ENCODE measurements at places on chromosomes 12 and 14.

GRCh38 chr12:46453428-46453827 lies 80.9 kb upstream of the SLC38A2 start:
- DNase-seq: no peak

DNA sequence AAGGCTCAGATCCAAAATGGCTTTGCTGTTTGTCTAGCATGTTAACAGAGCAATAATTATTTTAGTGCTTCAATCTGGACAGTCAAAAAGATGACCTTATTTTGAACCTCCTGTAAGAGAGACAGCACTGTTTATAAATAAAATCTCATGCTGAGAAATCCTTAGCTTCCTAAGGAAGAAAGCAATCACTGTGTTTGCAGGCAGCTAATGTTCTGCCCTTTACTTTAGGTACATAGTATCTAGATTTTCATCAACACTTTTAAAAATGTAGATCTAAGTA lies 105.3 kb downstream of the PRKD1 start:
- no peak for DNase-seq

DNA sequence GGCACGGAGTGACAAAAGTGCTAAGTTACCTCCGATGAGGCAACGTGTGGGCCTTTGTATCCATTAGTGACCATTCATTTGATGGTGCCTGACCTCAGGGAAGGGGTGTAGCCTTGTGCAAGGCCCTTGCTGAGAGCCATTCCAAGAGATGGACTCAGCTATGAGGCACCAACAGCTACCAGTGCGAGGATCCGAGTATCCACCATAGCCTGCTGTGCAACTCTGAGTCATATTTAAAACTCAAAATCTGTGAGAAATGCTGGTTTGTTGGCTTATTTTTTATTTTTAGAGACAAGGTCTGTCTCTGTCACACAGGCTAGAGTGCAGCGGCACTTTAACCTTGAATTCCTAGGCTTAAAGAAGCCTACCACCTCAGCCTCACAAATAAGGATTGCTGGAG lies 25.1 kb upstream of the WNK1 start:
- DNase-seq: no peak

DNA sequence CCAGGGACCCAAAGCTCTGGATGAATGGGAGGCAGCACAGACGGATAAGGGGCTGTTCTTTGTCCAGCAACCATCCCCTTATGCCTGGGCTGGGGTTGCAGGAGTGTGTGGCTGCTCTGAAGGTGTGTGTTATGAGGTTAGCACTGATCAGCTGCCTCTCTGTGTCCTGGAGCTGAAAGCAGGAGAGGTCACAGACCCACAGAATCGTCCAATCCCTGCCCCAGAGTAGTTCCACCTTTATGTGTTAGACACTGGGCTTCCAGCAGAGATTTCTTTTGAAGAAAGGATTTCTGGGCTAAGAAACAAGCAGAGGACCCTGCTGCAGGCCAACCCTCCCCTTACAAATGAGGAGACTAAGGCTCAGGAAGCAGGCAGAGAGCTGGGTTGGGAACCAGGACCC lies 62.4 kb downstream of the ARL6IP4 start:
- DNase-seq: no peak

DNA sequence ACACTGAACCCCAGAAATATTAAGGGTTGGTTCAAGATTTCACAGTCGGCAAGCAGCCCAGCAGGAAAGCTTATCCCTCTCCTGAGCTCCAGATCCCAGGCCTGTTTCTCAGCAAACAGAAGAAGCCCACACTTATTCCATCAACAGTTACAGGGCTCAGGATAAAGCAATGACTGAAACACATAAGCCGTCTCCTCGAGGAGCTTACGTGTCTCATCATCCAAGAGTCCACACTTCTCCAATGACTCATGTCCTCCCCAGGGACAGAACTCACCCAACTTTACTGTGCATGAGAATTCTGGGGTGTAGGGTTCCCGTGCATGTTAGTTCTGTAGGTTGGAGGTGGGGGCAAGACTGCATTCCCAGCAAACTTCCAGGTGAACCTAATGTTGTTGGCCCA lies 31.2 kb downstream of the GSC start:
- DNase-seq: no peak

DNA sequence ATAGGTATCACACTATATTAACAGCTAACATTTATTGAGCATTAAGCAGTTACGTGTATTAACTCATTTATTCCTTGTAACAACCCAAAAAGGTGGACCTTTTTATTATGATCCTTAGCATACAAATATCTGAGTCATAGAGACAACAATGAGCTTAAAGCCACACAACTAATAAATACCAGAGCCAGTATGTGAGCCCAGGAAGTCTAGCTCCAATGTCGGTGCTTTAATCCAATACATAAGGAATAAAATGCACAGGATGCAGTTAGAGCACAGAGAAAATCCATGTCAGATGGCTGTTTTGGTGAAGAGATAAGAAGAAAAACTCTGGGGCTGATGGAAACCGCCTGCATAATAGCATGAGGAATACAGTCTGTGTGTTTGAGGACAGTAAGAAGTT lies 888.6 kb downstream of the TMTC2 start:
- no peak for DNase-seq

DNA sequence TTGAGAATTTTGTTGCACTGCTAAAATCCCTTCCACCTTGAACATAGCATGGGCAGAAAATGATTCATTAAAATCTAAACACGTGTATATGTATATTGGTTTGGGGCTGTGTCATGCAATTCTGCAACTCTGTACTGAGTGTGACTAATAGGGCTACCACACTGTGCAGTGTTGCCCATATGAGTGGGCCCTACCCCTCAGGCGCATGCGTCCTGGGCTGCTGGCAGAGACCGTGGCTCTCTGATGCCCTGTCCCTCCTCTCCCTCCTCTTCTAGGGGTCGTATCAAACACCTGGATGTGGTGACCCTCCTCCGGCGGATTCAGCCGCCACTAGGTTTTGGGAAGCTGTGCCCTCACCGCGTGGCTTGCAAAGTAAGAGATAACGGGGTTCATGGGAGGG lies 128.4 kb upstream of the FKBP4 start:
- no peak for DNase-seq

- no peak for DNase-seq
These were observed 621.2 kb upstream of the FBXO33 start for GRCh38 chr14:40053416-40053815.

GRCh38 chr12:11701433-11701832 lies 52.0 kb downstream of the ETV6 start:
- DNase-seq: no peak

- no peak for DNase-seq
These were observed 14.4 kb downstream of the NEUROD4 start for GRCh38 chr12:55034218-55034617.

- no peak for DNase-seq
These were observed 8.2 kb upstream of the CCDC85C start for GRCh38 chr14:99612071-99612737.

GRCh38 chr12:104567832-104568486 lies 111.2 kb downstream of the CHST11 start:
- DNase-seq: peak; percentile 4

DNA sequence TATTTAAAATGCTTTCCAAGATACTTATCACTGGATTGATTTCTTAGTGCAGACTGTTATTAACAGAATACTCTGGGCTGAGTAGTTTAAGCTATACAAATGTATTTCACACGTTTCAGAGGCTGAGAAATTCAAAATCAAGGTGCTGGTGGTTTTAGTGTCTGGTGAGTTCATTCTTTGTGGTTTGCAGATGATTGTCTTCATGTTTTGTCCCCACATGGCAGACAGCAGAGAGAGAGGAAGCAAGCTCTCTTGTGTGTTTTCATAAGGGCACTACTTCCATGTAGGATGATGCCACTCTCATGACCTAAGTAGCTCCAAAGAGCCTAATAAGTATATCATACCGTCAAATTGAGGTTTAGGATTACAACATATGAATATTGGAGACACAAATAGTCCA lies 1348.9 kb upstream of the FLRT2 start:
- DNase-seq: no peak

DNA sequence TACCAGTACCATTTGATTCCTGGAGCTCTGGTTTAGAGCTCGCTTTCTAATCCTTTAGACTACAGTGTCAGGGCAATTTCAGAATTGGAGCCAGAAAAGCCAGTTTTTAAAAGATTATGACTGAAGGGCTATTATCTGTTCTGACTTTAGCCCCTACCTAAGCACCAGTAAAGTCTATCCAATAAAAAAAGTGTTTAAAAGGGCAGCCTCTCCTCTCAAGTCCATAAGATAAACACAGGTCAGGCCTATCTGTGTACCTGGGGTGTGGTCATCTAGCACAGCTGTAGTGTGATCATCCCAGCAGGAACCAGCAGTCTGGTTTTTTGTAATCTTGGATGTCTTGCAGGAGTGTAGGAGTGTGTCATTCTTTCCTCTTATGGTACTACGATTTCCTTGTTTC lies 6.6 kb downstream of the APPL2 start:
- no peak for DNase-seq

Data from GDM1 (cell line).